ENCODE measurements at places on chromosomes 7 and 10.

DNA sequence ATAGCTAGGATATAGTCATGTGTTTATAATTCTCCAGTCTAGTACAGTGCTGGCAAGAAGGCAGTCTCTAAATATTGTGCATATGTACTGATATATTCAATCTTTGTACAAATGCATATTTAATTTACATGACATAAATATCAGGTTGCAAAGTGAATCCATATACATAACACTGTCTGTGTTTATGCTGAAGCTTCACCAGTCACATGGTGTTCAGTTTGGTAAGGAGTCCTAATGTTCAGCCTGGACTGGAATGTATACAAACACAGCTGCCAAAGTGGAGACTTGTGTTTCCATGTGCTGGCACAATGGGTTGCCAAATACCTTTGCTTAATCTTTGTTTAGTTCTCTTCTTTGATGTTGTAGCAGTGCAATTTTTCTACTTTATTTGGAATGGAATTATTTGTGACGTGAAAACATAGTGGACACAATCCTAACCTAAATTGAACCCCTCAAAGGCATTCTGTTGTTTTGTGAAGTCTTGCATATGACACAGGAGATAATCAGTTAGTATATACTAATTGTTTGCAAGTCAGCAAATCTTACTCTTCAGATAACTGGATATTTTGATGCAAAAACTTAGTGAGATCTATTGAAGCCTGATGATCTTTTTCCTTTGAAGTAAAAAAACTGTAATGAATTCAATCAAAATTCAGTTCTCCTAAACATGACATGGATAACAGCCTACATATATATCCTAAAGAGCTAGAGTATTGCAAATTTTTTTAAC lies 17.3 kb upstream of the ARL4A start:
- no peak for DNase-seq

DNA sequence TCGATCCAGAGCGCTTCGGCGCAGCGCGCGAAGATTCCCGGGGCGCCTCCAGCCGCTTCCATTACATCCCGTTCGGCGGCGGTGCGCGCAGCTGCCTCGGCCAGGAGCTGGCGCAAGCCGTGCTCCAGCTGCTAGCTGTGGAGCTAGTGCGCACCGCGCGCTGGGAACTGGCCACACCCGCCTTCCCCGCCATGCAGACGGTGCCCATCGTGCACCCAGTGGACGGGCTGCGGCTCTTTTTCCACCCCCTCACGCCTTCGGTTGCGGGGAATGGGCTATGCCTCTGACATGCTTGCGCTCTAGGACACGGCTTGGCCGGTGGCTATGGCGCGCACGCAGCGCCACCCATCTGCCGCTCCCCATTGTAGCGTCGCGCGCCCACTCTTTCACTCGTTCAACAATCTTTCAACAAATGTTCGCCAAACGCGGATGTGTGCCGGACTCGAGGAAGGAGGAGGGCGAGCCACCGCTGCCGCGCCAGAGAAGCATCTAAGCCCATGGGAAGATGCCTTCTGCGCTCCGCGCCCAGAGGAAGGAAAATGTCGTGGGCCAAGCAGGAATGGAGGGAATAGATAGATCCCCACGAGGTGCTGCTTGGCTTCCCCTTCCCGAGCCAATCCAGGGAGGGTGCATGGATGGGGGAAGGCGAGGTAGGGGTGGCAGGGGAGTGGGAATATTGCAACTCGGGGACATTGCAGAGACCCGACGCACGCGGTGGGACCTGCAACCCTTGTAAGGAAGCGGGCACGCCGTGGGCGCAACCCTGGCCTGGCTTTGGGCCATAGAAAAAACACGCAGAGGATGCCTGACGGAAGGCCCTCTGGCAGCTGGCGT lies 5.1 kb upstream of the CYP26A1 start:
- DNase-seq: no peak

DNA sequence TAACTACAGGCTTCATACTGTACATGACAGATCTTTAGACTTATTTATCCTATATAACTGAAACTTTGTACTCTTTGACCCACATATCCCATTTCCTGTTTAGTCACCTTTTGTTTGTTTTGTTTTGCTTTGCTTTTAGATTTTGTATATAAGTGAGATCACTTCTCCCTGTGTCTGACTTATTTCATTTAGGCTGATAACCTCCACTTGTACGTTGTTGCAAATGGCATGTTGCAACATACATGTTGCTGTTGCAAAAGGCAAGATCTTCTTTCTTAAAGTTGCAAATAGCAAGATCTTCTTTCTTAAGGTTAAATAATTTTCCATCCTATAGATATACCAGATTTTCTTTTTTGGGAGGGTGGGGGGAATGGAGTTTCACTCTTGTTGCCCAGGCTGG lies 341.5 kb downstream of the OTUD1 start:
- no peak for DNase-seq

- peak; percentile 50 for DNase-seq
These were observed 69.1 kb downstream of the ZMIZ1 start for GRCh38 chr10:79137826-79138225.

- no peak for DNase-seq
These were observed 158.9 kb downstream of the AKR1D1 start for GRCh38 chr7:138235207-138235606.

GRCh38 chr7:84256571-84256971 lies 62.0 kb upstream of the SEMA3A start:
- DNase-seq: no peak

- DNase-seq: no peak
These were observed 30.7 kb upstream of the ASAH2 start for GRCh38 chr10:50281967-50282522.

DNA sequence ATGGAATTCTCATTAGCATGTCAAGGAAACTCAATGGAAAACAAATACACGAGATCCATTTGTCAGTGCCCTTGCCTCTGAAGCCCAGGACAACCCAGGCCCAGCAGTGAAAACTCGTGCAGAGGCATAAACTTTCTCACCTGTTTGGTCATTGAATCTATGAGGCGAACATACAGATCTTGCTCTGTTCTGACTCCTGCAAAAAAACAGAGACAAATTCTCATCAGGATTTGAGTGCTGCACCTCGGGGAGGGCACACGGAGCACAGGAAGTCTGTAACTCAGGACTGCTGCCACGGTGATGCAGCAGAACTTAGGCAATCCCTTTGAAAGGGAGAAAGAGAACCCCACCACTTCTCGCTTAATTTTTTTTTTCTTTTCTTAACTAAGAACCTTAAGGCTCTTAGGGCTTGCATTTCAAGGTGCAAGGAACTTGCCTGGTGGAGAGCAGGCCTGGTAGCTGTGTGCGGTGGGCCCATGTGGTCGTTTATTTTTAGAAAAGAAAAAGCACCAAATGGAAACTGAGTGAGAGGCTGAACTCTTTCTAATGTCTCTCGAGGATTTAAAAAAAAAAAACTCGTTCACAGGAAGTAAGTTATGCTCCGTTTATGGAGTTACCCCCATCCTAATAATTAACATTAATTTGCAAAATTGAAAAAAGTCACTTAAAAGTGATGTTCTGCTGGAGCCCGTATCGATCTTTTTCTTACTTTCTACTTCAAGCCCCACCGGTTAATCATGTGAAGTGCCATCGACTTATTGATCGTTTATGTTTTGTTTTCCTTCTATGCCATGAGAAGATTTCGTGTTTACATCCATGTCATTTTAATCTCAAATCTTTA lies 1.8 kb downstream of the EBF3 start:
- DNase-seq: no peak

GRCh38 chr7:127885843-127886242 lies 145.4 kb downstream of the LRRC4 start:
- DNase-seq: no peak

DNA sequence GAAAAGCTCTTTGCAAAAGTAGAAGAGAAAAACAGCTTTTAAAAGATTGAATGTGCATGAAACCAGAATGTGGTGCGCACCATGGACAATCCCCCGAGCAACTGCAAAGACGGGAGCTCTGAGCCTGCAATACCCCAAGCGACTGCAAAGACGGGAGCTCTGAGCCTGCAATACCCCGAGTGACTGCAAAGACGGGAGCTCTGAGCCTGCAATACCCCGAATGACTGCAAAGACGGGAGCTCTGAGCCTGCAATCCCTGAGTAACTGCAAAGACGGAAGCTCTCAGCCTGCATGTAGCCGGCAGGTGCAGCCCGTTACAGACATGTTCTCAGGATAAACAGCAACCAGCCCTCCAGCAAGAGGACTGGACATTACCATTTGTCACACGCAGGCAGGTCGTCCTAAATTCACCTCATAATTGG lies 6.2 kb downstream of the ZNF775 start:
- DNase-seq: no peak

- no peak for DNase-seq
These were observed 34.2 kb downstream of the SRI start for GRCh38 chr7:88185650-88186049.
